ENCODE measurements at places on chromosomes 2 and 18.

- no peak for DNase-seq
These were observed 33.4 kb upstream of the CNOT11 start for GRCh38 chr2:101219246-101219645.

DNA sequence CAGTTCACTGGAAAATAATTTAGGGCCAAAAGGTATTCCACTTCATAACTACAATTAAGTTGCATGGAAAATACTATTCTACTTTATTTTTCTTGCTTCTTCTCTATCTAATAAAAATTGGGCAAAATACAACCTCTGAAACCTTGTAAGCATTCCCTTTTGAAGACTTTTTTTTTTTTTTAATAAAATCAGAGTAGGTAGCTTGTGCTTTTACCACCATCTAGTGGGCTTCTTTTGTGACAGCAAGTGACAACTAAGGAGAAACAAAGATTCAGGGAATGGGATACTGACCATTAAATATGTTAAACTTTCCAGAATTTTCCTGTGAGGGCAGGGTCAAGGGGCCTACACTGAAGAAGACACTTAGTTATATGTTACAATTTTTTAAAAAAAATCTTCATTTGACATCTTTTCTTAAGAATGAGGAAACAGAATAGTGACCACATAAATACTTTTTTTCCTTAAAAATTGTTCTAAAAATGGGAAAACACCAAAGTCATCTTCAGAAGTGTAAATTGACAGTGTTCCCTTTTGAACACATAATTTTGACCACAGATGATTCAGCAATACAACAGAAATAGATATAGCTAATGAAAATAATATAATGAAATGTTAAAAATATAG, 1183.2 kb upstream of the ACVR2A start:
- DNase-seq, result peak; percentile 18

DNA sequence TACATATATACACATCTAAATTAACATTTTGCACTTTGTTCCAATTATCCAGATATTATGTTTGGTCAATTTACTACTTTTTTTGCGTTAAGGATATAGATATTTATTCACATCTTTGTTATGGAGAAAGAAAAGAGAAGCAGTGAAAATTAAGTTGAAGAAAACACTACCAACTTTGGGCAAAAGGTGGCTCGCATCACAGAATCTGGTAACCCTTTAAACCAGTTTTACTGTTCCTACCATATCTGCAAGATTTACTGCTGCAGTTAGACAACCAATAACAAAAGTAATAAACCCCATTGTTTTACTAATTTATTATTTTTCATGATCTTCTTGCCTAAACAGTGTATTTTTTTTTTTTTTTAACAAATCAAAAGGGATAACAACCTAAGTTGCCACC, 53.6 kb downstream of the SMAD2 start:
- no peak for DNase-seq

GRCh38 chr2:61448229-61448628, 22.7 kb downstream of the USP34 start:
- DNase-seq, result no peak

Measured in AG08395 (cell line).